ENCODE measurements at places on chromosomes 16 and 17.

GRCh38 chr17:7290166-7290565 is 4.3 kb downstream of the YBX2 start:
- no peak for DNase-seq

DNA sequence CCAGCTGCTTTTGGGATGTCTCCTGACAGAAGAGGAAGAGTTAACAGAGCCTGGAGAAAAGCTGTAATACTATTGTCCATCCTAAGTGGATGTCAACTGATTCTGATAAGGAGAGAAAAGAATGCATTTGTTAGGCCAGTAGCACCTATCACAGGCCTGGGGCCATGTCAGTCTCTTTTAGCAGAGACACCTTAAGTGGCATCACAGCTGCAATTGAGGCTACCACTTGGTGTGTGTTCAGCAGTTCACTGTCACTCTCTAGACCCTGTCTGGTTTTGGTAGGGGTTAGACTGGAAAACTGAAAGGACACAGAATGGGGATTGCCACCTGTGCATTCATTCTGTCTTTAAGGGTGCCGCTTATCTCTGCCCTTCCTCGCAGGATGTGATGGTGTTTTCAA is 42.0 kb downstream of the PSMD12 start:
- DNase-seq = no peak

DNA sequence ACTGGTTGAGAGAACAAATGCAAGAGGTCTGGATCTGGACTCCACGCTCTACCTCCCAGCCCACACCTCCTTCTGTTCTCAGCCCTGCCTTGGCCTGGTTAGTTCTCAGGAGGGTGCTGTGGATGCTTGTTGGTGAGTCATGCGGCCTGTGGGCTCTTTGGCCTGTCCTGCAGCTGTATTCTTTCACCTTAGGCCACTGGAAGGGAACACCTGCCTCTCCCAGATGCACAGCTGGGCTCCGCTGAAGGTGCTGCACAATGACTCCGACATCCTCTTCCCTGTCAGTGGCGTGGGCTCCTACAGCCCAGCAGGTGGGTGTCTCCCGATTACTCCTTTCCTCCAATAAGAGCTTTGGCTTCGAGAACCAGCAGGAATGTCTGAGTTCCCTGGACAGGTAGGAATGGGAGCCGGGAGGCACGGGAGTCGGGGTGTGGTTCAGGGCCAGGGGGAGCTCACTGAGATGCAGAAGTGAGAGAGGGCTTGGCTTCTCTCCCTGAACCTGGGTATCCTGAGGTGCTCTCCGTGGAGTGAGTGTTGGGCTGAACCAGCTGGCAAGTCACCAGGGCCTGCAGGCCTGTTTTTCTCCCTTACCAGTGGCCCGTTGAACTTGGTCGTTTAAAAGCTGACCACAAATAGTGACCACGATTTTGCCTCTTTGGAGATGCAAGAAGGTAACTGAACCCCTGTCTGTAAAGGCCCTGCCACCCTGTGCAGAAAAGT is 85.0 kb downstream of the SNX29 start:
- DNase-seq = no peak

DNA sequence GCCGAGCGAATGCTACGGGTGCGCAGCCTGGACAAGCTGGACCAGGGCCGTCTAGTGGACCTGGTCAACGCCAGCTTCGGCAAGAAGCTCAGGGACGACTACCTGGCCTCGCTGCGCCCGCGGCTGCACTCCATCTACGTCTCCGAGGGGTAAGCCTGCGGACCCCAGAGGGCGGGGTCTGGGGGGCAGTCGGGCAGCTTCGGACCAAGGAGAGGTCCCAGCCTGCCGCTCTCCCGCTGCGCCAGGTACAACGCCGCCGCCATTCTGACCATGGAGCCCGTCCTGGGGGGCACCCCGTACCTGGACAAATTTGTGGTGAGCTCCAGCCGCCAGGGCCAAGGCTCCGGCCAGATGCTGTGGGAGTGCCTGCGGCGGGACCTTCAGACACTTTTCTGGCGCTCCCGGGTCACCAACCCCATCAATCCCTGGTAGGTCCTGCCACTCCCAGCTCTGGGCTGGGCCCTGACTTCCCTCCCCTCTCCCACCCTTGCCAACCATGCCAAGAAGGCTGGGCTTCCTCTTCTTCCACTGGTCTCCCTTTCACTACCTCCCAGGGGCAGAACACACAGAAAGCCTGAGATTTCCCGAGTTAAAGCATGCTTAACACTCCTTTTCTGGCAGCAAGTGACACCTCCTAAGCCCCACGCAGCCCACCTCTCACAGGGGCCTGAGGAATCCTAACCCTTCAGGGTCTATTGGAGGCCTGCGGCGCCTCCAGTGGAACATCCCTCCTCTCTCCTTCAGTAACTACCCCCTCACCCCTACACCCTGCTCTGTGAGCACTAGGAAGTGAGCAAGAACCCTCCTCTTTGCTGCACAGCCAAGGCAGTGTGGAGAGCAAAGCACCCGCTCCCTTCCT is 3.2 kb downstream of the NAGS start:
- DNase-seq = peak; percentile 25

All from natural killer cell (primary cell).